ENCODE measurements at places on chromosomes 1 and 21.

DNA sequence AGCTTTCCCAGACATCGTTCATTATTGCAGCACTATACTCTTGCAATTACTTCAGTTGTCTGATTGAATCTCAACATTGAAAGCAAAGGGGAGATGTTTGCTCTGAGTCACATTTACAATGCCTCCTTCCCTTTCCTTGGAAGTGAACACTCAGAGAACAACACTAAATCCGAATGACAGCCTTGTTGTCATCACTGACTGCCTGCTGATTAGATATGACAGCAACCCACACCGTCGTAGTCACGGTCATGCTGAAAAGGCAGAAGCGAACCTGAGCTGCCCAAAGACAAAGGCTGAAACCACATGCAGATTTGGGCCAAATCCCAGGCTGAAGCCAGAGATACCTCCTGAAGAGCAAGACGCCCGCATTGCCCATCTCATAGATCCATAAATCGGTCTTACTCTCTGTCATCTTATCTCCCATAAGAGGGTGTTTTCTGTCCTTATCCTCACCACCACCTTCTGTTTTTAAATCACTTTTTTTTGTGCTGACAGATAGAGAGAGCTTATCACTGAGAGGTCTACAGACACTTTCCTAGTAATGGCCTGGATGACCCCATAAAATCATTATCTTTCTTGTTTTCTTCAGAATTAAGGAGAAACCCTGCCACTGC, 47.5 kb downstream of the TMCO4 start:
- DNase-seq: no peak

DNA sequence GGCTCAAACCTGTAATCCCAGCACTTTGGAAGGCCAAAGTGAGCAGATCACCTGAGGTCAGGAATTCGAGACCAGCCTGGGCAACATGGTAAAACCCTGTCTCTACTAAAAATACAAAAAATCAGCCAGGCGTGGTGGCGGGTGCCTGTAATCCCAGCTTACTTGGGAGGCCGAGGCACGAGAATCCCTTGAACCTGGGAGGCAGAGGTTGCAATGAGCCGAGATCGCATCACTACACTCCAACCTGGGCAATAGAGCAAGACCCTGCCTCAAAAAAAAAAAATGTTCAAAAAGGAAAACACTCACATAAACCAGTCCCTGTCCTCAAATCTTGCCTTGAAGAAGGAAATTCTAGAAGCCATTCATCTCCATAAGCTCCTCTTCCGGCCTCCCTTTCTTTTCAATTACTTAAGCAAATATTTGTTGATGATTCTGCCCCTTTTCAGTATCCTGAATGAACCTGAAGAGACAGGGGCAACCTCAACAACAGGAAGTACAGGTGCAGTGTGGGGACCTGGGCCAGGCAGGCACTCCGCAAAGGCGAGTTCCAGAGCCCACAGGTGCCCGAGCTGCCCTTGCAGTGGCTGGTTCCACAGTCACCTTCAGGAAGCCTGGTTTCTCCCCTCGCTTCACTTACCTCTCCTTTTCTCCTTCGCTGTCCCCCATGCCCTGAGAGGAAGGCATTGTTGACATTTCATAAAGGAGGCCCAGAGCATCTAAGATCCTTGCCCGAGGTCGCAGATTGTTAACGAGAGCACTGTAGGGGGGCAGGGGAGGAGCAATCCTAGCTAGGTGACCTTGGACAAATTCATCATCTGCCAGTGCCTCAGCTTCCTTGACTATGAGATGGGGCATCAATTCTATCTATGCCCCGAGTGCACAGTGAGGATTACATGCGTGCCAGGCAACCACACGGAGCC, 8.9 kb upstream of the LEFTY1 start:
- no peak for DNase-seq

- DNase-seq: no peak
Observed at GRCh38 chr1:94247138-94248094, 10.0 kb upstream of the ARHGAP29 start.

- DNase-seq: no peak
Observed at GRCh38 chr1:43947061-43947873, 517 bp downstream of the IPO13 start.

DNA sequence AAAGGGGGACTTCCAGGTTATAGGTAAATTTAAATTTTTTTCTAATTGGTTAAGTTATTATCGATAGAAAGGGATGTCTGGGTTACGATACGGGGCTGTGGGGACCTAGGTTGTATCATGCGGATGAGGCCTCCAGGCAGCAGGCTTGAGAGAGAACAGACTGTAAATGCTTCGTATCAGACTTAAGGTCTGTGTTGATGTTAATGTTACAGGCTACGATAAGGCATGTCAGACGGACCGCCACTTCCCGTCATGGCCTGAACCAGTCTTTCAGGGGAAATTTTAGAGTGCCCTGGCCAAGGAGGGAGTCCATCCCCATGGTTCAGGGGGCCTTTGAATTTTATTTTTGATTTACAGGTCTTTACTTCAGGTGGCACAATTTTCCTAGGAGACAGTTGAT, 16.7 kb downstream of the ABCG1 start:
- no peak for DNase-seq

DNA sequence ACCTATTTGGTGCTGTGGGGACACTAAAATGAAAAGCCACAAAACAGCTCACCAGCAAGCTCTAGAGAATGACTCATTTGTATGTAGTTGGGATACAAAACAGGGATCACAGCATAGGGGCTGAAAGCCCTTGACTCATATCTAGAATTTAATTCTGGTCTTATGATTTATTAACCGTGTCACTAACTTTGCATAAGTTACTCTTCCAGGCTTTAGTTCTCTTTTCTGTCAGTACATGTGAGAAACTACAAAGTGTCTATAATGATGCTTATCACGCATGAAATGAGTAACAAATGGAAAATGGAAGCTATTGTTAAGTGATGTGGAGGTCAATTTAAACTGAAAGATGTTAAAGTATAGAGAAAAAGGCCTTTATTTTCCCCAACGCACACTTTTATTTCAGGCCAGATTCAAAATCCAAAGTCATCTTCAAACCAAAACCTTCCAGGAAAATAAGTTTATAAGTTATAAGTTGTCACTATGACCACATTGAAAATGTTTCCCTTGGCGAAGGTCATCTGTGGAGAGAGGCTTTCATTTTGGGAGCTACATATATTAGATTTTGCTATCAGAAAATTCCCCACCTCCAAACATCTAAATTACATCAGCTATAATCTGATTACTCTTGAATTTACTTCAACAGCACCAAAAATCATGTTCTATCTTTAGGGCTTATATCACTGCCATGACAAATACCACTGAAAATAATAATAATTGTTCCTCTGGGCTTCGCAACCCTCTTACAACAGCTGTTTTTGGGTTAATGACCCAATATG, 430.5 kb downstream of the MRPL39 start:
- no peak for DNase-seq

GRCh38 chr1:227913764-227914721, 33.7 kb downstream of the WNT9A start:
- no peak for DNase-seq

- peak; percentile 72 for DNase-seq
Observed at GRCh38 chr1:99004254-99004860, 304 bp downstream of the PLPPR5 start.

DNA sequence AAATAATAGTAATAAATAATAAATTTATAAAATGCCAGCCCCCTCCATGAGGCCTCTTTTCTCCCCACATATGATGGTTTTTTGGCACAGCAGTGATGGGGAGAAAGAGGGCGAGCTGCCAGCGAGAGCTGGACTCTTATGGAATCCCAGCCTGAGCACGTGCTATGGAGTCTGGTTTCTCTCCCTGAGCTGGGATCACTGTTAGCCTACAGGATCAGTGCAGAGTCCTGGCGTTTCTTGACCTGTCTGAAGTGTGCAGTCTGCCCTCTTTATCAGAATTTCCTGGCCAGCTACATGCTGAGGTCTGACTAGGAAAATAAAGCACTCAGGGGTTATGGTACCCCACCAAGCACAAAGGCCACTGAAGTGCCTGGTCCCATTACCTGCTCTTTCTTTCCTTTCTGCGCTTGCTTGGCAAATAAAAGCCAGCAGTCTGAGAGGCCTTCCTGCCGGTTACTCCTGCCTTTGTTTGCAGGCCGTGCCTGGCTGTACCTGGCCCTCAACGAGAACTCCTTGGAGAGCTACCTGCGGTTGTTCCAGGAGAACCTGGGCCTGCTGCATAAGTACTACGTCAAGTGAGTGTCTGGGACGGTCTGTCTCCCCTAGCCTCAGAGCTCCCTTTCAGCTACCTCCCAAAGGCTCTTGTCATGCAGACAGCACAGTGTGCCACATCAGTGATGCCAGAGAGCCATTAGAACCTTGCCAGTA, 18.5 kb upstream of the SLC25A34 start:
- DNase-seq: no peak

- no peak for DNase-seq
Observed at GRCh38 chr1:180150982-180151381, 3.7 kb upstream of the QSOX1 start.

GRCh38 chr1:184072376-184072775, 20.8 kb downstream of the TSEN15 start:
- no peak for DNase-seq

- peak; percentile 15 for DNase-seq
Observed at GRCh38 chr1:84442256-84442655, 36.8 kb upstream of the RPF1 start.

DNA sequence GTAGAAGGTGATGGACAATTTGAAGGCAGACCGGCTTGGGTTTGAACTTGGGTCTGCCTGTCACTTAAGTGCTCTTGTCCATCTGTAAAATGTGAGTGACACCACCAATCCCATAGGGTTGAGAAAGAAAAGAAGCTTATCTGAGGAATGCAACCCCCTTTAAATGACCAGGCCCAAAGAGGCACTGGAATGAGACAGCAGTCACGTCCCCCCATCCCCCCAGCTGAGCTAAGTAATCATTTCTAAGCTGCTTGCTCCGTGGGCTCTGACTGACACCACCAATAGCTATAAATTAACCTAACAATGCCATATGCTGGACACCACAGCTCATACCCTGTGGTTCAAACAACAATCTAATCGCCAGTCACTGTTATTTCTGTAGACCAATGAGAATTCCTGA, 15.1 kb downstream of the LCA5L start:
- no peak for DNase-seq

DNA sequence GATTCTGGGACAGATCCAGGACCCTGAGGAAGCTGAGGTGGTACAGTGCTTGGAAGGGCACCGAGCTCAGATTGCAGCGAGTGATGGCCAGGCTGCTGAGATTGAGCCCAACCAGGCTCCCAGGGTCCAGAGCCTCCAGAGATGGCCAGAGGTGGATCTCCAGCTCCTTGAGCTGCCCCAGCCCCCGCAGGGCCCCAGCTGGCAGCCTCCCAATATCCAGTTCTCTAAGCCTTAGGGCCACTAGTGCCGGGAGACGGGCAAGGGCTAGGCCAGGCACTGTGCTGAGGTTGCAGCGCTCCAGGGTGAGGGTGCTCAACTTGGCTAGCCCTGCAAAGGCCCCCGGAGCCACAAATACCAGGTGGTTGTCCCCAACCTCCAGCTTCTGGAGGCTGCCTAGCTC, 3.4 kb downstream of the LINGO4 start:
- DNase-seq: no peak

DNA sequence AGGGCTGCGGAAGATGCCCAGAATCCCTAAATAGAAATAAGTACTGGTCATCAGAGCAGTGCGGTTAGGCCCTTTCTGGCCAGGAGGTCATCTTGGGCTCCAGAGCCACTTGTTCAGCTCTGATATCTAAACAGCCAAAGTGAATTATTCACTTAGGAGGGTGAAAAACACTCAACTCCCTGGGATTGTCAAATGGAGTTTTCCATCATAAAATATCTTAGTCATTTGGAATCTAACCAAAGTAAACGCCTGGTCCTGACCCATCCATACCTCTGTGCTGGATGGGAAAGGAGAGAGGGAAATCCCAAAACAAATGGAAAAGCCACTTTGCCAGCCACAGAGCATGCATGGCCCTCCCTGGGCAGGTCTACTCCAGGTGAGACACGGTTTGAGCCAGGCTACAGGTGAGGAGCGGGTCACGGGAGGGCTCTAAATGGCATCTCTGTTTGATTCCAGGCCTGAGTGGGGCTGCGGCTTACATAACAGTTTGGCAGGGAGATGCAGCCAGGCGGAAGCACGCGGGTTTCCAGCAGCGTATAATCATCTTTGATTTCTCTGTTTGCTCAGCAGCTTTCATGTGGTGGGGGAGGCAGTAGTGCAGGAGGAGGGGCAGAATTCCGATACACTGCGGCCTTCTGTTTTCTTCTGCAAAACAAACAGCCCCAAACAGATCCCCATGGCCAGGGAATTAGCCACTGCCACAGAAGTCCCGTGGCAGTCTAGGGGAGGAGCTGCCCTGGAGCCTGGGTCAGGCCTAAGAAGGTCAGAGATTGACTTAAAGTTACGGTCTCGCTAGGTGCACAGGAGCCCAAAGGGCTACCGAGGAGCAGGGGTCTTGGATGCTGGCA, 59.1 kb upstream of the ZNF648 start:
- peak; percentile 59 for DNase-seq

DNA sequence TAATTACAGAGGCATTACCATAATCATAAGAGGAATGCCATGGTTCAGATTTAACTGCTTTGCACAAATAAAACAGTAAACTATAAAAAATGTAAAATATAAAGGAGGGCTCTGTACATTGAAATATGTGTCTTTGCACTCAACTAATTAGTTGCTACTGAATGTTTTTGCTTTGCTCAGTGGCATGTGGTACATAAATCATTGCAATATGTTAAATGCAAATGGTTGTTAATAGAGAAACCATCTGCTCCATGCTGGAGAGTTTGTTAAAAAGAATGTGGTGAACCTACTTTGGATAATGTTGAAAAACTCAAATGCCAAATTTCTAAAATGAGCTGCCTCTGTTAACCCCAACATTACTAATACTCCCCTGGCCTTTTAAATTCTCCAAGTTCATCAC, 201.5 kb downstream of the NTNG1 start:
- peak; percentile 72 for DNase-seq

DNA sequence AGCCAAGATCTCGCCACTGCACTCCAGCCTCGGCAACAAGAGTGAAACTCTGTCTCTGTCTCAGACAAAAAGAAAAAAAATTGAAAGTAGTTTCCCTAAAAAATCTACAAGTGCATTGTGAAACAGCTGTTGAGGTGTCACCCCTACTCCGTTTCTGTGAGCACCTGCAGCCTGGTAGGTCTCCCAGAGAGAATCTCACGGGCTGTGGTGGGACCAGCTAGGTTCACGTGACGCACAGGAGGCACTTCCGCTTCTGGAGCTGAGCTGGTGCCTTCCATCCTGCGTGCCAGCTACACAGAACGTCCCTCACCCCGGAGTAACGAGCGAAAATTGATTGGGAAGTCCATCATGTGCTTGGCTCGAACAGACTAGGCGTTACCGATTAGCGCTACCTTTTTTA, 66.8 kb downstream of the COL24A1 start:
- DNase-seq: no peak

- DNase-seq: no peak
Observed at GRCh38 chr1:234997896-234998741, 130.5 kb downstream of the TOMM20 start.

DNA sequence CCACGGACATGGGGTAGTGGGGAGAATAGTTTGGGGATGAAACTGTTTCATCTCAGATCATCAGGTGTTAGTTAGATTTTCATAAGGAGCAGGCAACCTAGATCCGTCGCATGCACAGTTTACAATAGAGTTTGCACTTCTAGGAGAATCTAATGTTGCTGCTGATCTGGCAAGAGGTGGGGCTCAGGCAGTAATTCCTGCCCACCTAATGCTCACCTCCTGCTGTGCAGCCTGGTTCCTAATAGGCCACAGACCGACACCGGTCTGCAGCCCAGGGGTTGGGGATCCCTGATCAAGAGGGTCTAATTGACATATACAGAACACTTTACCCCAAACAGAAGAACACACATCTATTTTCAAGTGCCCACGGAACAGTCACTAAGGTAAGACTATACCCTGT, 275.1 kb downstream of the PTPRU start:
- no peak for DNase-seq

- DNase-seq: no peak
Observed at GRCh38 chr1:159791461-159791860, 10.7 kb downstream of the DUSP23 start.

GRCh38 chr1:244106837-244107493, 55.9 kb downstream of the ZBTB18 start:
- DNase-seq: no peak

Data from spinal cord (tissue), 10 donors.